ENCODE measurements at places on chromosomes 3 and 15.

DNA sequence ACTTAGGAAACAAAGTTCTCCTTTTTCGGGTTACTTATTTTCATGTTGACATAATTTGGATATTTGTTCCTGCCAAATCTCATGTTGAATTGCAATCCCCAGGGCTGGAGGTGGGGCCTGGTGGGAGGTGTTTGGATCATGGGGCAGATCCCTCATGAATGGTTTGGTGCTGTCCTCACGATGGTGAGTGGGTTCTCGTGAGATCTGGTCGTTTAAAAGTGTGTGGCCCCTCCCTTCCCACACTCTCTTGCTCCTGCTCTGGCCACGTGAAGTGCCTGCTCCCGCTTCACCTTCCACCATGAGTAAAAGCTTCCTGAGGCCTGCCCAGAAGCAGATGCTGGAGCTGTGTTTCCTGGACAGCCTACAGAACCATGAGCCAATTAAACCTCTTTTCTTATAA is 43.7 kb upstream of the MCF2L2 start:
- no peak for DNase-seq

- no peak for DNase-seq
These were observed 574.8 kb downstream of the ZPLD1 start for GRCh38 chr3:103009609-103010008.

GRCh38 chr3:182521339-182521738 is 272.0 kb upstream of the ATP11B start:
- DNase-seq = no peak

- no peak for DNase-seq
These were observed 17.0 kb downstream of the PEAK1 start for GRCh38 chr15:77402740-77403379.

DNA sequence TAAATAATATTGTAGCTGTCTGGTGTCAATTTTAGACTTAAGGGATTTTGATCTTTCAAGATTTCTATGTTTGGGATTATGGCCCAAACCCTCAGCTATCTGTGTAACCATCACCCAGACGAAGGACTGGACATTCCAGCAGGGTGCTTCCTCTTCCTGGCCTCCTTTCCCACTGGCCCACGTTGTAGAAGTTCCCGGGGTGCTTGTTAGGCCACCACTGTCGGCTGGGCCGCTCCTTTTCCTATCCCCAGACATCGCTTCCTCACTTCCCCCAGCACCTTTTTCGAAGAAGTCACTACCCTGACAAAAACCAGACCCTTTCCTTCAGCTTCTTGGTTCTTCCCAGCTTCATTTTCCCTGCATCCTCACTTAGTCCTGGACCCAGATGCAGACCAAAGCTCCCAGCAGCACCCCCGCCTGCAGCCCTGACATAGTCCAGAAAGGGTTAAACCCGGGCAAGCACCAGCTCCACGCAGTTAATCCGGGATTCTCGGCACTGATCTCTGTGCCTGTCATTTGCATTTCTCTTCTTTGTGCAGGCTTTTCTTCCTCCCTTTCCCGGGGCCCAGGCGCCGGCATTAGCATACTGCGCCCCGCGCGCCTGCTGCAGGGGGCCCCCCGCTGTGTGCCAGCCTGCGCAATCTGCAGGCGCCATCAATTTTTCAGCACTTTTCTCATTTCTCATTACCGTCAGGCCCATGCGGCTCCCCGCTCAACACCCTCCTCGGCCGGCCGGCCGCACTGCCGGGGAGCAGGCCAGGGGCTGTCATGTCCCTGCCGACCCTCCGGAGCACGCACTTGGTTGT is 90.6 kb downstream of the ZNF621 start:
- DNase-seq = no peak

DNA sequence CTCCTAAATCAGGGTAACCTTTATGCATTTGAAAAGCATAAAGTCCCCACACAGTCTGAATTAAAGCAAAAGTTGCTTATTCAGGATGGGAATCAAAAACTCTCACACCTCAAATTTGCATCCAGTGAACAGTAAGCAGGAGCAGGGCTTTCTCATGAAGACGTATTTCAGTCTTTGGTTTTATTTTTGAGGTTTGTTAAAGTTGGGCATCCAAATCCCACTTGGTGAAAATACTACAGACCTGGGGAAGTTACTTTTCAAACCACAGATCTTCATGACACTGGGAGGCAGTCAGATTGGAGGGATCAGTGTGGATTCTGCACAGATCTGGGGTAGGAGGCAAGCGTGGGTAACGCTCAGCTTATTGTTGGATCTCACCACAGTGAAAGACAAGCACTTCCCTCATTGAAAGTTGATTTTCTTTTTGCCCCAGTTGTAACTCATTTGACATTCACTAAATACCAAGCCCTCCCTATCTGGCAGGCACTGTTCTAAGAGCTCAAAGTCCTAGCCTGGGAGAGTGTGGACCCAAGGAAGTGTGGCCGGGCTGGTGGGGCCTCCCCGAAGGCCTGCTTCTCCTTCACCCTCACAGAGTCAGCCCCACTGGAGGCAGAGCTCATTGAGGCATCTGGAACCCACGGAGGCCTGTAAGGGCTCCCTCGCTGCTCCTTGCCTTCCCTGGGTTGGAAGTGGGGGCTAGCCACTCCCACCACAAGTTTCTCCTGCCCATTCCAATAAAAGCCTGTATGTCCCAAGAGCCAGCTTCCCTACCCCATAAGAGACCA is 783 bp upstream of the ISG20 start:
- no peak for DNase-seq

DNA sequence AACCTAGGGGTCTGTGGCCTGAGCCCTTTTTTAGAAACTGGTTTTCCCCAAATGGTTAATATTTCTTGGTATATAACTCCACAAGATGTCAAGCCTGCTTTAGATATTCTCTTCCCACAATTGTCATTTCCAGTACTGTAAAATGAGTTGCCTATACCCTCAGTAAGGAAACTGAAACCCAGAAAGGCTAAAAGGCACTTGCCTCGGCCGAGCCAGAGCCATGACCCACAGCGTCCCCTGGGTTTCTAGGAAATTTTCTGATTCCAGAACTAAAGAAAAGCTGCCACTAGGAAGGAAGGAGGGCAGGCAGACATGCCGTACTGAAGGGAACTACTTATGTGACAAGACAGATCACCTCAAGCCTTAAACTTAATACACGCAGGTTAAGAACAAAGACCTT is 59.1 kb downstream of the ATP8B4 start:
- no peak for DNase-seq

DNA sequence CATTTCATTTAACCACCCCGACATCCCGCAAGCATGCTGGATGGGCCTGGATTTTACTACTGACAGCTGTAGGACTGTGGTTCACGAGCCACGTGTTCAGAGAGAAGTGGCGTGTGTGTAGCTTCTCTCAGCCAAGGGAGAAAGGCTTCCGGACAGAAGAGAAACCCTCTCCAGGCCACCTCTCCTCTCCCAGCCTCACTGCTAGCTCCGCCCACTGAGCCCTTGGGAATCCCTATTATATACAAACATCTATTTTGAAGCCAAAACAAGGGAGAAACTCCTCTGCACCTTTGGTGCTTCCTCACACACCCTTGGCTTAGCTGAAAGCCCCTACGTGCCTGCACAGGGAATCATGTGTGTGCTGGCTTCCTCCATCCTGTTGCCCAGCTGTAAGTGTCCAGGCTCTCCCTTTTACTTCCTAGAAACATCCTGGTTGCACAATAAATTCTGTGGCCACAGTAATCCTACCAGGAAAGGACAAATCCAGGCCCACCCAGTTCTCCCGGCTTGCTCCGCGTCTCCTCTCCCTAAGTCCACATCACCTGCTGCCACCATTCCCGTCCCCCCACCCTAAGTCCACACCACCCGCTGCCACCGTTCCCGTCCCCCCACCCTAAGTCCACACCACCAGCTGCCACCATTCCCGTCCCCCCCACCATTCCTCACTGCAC is 30.5 kb downstream of the PCSK6 start:
- no peak for DNase-seq

GRCh38 chr3:129356756-129357425 is 71.5 kb downstream of the EFCAB12 start:
- DNase-seq = no peak

GRCh38 chr3:48301020-48301799 is 32.3 kb downstream of the SPINK8 start:
- peak; percentile 94 for DNase-seq

DNA sequence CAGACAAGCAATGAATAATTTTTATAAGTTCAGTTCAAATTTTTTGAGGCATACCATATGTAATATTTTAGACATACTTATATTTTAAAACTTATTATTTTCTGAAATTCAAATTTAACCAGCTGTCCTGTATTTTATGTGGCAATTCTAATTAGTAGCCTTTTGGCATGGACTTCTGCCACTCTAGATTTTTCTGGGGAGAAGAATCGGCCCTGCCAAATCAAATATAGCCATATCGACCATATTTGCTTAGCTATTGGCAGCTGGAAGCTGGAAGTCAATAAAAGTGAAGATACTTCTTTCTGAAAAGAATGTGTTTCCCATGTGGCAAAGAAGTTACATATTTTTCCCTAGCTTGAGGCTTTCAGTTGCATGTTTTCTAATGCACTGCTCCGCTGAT is 9.4 kb upstream of the RBMS3 start:
- DNase-seq = no peak

GRCh38 chr15:91866971-91867372 is 13.5 kb downstream of the SLCO3A1 start:
- no peak for DNase-seq

GRCh38 chr15:82044373-82045178 is 1.2 kb downstream of the MEX3B start:
- peak; percentile 24 for DNase-seq

- DNase-seq = peak; percentile 3
These were observed 44.4 kb downstream of the AQP9 start for GRCh38 chr15:58182460-58183163.

GRCh38 chr3:73719861-73720260 is 95.1 kb upstream of the PDZRN3 start:
- no peak for DNase-seq

- no peak for DNase-seq
These were observed 172.1 kb upstream of the COL8A1 start for GRCh38 chr3:99466331-99466730.

DNA sequence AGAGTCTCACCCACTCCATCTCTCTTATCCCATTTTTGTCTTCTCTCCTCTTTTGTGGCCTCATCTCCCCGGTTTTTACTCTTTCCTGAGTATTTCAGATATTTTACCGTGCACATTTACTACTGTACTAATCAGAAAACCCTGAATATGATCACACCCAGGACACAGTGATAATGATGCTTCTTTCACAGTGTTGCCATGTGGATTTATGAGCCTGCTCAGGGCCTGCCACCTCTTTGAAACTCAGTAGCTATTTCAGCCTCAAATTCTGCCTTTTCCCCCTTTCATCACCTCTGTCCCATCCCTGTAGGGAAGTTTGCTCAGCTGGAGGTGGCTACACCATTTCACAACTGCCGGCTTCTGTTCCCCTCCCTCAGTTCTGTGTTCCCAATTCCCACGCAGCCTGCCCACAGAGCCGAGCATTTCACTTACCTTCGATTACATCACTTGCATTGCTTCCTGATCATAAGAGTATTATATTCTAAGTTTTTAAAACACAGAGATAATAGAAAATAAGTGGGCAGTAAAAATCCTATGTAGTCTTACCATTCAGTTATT is 33.2 kb downstream of the ARNT2 start:
- no peak for DNase-seq

GRCh38 chr15:51046799-51047449 is 47.8 kb downstream of the TNFAIP8L3 start:
- no peak for DNase-seq

DNA sequence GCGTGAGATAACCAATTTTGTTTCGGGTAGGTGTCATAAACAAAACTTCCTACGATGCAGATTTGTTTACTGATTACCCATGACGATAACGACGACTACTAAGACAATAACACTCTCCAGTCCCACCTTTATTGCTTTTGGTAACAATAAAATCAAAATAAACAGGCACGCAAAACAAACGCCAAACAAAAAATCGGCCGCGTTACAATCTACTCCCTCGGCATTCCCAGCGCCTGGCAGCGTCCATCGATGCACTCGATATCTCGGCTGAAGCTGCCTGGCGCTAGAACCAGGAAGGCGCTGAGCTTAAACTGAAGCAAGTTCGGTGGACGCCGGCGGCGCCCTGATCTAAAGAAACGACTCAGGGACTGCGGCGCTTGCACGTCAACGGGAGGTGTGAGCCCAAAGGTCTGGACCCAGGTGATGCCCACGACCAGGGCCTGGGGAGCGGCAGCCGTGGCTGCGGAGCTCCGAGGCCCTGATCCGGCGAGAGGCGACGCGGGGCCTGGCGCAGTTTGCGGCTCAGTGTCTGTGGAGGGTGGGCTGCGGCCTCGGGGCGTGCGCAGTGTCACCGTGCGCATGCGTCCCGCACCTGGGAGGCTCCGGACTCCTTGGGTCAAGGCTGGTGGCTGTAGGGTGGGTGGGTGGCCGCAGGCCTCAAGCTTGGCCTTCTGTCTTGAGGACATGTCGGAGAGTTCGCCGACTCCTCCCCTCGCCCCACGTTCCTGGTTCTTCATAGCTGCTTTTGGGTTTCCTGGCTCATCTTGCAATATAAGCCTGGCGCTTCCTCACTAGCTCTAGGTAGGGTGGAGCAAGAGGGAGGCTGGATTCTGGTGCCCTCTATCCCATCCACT is at the start of gene RSRC1:
TSS of gene RSRC1 (plus strand) at position 286 of the 854 bp plus-strand sequence. CDS start 12,016 bp downstream, outside the sequence.
- DNase-seq = peak; percentile 70

DNA sequence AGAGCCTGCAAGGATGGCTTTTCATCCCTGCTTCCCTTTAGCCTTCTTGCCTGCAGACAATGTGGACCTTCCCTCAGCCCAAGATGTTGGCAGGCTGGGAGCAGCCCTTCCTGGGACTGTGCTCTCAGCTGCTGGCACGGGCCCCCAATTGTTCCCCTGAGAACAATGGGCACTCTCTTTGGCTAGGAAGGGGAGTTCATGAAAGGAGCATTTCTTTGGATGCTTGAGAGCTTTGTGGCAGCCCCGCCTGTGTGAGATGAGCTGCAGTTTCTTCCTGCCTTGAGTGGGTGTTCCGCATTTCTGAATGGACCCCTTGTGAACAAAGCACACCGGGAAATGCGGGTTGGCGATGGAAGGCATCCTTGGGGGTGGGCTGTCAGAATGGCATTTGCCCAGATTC is 35.0 kb upstream of the BSN start:
- DNase-seq = no peak

GRCh38 chr15:40960925-40961324 is 7.7 kb downstream of the CHAC1 start:
- DNase-seq = no peak

GRCh38 chr3:121483290-121483689 is 62.5 kb downstream of the POLQ start:
- DNase-seq = no peak

DNA sequence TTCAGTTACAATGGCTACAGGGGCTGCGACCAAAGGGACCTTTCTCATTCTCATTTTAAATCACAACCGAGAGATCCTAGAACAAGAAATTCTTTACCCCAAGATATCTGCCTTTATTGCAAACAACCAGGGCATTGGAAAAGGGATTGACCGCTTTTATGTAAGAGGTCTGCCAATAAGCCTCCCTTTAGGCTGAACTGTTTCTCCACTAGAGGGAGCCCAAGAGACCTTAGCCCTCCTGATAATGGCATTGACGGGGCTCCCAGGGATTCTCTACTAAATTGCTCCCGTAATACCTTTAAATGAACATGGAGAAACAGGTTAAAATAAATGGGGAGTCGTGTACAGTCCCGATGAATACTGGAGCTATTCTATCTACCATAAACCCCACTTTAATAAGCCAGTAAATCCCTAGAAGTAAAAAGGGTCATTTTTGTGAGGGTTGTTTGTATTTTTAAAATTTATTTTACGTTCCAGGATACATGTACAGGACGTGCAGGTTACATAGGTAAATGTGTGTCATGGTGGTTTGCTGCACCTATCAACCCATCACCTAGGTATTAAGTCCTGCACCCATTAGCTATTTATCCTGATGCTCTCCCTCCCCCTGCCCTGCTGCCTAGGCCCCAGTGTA is 7.5 kb upstream of the IGSF10 start:
- DNase-seq = peak; percentile 19

Measured in stimulated activated CD4-positive, alpha-beta T cell treated with anti-CD3 and anti-CD28 coated beads, TNF-alpha, amount 100 ng/mL, for 24 hours (primary cell).